A549 treated with ZK216348 at 1 μM for 4 hours (cell line): ENCODE measurements at places on chromosomes 2 and 18. TPM values are rescaled to one million over a fixed set of nuclear protein-coding genes. Genes with fewer than 3 reads are reported as not detected.

Gene TXNDC2
- total RNA-seq = 0.15 to 0.34 TPM (median 0.17 TPM) in 5 replicates

Gene MERTK
- 1.5 to 1.9 TPM (median 1.7 TPM) in 5 replicates for total RNA-seq

Gene ZNF516
- total RNA-seq = 2.3 to 7.4 TPM (median 4.1 TPM) in 5 replicates

Gene HOXD1
- 0.18 to 0.28 TPM (median 0.24 TPM) in 4 of 5 replicates, not detected in the other for total RNA-seq

Gene SLC14A1
- not detected in 5 replicates for total RNA-seq

Gene HDAC4
- 5.0 to 9.1 TPM (median 7.8 TPM) in 5 replicates for total RNA-seq

Gene DCDC2C
- 0.77 TPM in 1 of 5 replicates, not detected in the others for total RNA-seq

Gene KLHL30
- total RNA-seq = 0.19 to 0.37 TPM (median 0.26 TPM) in 5 replicates

Gene NOSTRIN
- total RNA-seq = 1.4 to 3.3 TPM (median 1.8 TPM) in 5 replicates

Gene CYS1
- total RNA-seq = 1.2 to 1.8 TPM (median 1.4 TPM) in 5 replicates

Gene HOXD12
- total RNA-seq = not detected in 5 replicates

Gene RTKN
- 15.5 to 29.0 TPM (median 23.7 TPM) in 5 replicates for total RNA-seq

Gene LTBP1
- 20.8 to 30.3 TPM (median 24.3 TPM) in 5 replicates for total RNA-seq

Gene C2orf78
- total RNA-seq = not detected in 5 replicates

Gene SERPINB11
- total RNA-seq = 0.13 TPM in 1 of 5 replicates, not detected in the others

Gene DSEL
- total RNA-seq = 0.25 to 0.52 TPM (median 0.40 TPM) in 5 replicates

Gene DNMT3A
- 5.6 to 9.9 TPM (median 7.7 TPM) in 5 replicates for total RNA-seq

Gene SRSF7
- total RNA-seq = 309 to 486 TPM (median 342 TPM) in 5 replicates

Gene DUSP2
- 0.22 to 0.56 TPM (median 0.54 TPM) in 4 of 5 replicates, not detected in the other for total RNA-seq

Gene RNU2-63P
- not detected in 5 replicates for total RNA-seq

Gene SERPINB13
- total RNA-seq = not detected in 5 replicates

Gene PROM2
- total RNA-seq = 0.11 to 0.19 TPM (median 0.15 TPM) in 3 of 5 replicates, not detected in the others

Gene NAT8
- not detected in 5 replicates for total RNA-seq

Gene MC2R
- not detected in 5 replicates for total RNA-seq

Gene MROH2A
- 0.18 to 0.22 TPM in 2 of 5 replicates, not detected in the others for total RNA-seq

Gene TTC32
- total RNA-seq = 10.7 to 18.3 TPM (median 12.3 TPM) in 5 replicates

Gene SCN1A
- total RNA-seq = not detected in 5 replicates

Gene EDAR
- total RNA-seq = 0.05 to 0.08 TPM in 2 of 5 replicates, not detected in the others

Gene CNTNAP5
- total RNA-seq = not detected in 5 replicates

Gene UGT1A6
- total RNA-seq = 0.65 to 1.6 TPM (median 1.0 TPM) in 5 replicates

Gene ADAM23
- total RNA-seq = 9.1 to 12.6 TPM (median 10.1 TPM) in 5 replicates

Gene SH3BP4
- 30.2 to 43.1 TPM (median 36.3 TPM) in 5 replicates for total RNA-seq

Gene DTNA
- total RNA-seq = 0.04 to 0.30 TPM (median 0.13 TPM) in 4 of 5 replicates, not detected in the other

Gene TMEM37
- total RNA-seq = 1.5 to 2.1 TPM (median 1.6 TPM) in 5 replicates

Gene TMEFF2
- 0.33 to 0.85 TPM (median 0.38 TPM) in 5 replicates for total RNA-seq

Gene CD8B2
- not detected in 5 replicates for total RNA-seq

Gene SANBR
- total RNA-seq = 7.9 to 15.4 TPM (median 12.9 TPM) in 5 replicates

Gene UCN
- 1.3 to 2.5 TPM (median 1.6 TPM) in 5 replicates for total RNA-seq

Gene LRP1B
- total RNA-seq = 0.02 to 0.09 TPM in 2 of 5 replicates, not detected in the others

Gene SLC38A11
- total RNA-seq = not detected in 5 replicates

Gene TEX44
- not detected in 5 replicates for total RNA-seq

Gene RAB10
- total RNA-seq = 254 to 429 TPM (median 312 TPM) in 5 replicates

Gene LRP2
- total RNA-seq = 0.01 TPM in 1 of 5 replicates, not detected in the others

Gene CCDC74A
- total RNA-seq = 12.9 to 16.0 TPM (median 14.6 TPM) in 5 replicates

Gene DSG1
- total RNA-seq = not detected in 5 replicates

Gene CRACDL
- 2.0 to 3.4 TPM (median 2.5 TPM) in 5 replicates for total RNA-seq

Gene C1QL2
- total RNA-seq = 0.15 to 0.28 TPM (median 0.20 TPM) in 4 of 5 replicates, not detected in the other

Gene CTNNA2
- total RNA-seq = 0.15 to 0.27 TPM (median 0.21 TPM) in 5 replicates

Gene MDH1B
- total RNA-seq = 1.6 to 2.5 TPM (median 1.7 TPM) in 5 replicates

Gene MAPK4
- 0.08 to 0.18 TPM (median 0.14 TPM) in 5 replicates for total RNA-seq

Gene SPATA3
- total RNA-seq = not detected in 5 replicates

Gene DUSP19
- 0.25 to 0.83 TPM (median 0.55 TPM) in 5 replicates for total RNA-seq

Gene DPY30
- total RNA-seq = 93.8 to 122 TPM (median 113 TPM) in 5 replicates

Gene TMEM131
- 10.2 to 16.9 TPM (median 13.3 TPM) in 5 replicates for total RNA-seq

Gene PCARE
- total RNA-seq = not detected in 5 replicates

Gene PRSS56
- total RNA-seq = 0.08 to 0.31 TPM (median 0.20 TPM) in 4 of 5 replicates, not detected in the other

Gene SERPINB10
- total RNA-seq = not detected in 5 replicates

Gene WIPF1
- total RNA-seq = 14.0 to 29.4 TPM (median 23.3 TPM) in 5 replicates

Gene COL4A3
- 0.28 to 1.3 TPM (median 0.82 TPM) in 5 replicates for total RNA-seq
